OCI-M1 (cell line): ENCODE measurements at places on chromosomes 5 and 9.
A peak's percentile ranks its signal among the peaks of the same experiment; 100 is the strongest.

DNA sequence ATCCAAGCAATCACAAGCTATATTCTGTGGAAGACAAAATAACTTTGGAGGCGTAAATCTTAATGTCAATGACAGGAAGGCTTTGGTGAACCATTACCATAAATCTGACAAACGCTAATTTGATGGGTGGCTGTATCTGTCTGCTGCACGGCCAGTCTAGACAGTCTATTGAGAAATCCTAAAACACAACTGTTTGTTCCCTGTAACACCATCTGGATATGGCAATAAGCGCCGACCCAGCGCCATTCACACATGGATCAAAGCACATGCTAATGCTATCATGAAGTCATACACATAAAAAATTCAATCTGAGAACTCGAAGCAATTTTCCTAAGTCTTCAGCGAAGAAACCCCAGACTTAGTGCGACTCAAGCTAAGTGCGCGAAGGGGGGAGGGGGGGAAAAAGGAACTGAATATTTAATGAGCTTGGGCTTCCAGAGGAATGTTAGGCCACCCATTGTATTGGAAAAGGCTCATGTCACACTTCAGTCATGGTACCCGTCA lies 95.1 kb downstream of the ARL15 start:
- no peak for DNase-seq

DNA sequence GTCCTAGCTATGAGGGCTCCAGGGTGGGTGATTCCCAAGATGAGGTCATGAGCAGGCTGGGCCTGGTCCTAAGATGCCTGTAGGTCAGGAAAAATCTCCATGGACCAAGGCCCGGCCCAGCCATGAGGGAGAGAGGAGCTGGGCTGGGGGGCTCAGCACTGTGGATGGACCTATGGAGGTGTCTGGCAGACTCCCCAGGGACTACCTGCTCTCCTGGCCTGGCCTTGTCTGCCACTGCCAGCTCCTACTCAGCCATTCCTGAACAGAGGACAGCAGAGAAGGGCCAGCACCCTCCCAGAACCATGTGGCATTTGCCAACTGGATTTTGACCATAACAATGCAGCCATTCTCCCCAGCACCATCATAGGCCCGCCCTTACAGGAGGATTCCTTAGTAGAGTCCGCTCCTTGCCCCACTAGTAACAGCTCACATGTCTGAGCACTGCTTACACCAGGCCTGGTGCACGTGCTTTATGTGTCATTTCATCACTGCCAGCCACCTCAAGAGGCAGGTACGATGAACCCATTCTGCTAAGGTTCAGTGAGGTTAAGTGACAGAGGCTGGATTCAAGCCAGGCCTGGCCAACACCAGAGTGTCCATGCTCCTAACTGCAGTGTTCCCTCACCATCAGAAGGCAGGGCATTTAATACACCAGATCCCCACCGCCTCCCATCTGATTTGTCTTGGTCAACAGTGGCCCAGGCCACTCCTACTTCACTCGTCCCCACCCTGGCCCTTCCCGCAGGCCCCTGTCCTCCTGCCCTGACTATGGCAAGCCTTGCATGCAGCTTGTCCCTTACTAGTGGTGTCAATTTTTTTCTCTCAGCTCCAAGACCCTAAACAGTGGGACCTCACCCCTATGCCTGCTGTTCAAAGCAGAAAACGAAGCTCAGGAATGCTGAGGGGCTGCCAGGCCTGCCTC lies 669 bp downstream of the IL13 start:
- no peak for DNase-seq

- no peak for DNase-seq
Observed at GRCh38 chr5:179219661-179220620, 125.3 kb downstream of the ADAMTS2 start.

GRCh38 chr5:138359621-138360020 lies 7.1 kb downstream of the KDM3B start:
- DNase-seq: peak; percentile 49

GRCh38 chr5:132680780-132681475 lies 7.1 kb downstream of the IL4 start:
- DNase-seq: no peak

DNA sequence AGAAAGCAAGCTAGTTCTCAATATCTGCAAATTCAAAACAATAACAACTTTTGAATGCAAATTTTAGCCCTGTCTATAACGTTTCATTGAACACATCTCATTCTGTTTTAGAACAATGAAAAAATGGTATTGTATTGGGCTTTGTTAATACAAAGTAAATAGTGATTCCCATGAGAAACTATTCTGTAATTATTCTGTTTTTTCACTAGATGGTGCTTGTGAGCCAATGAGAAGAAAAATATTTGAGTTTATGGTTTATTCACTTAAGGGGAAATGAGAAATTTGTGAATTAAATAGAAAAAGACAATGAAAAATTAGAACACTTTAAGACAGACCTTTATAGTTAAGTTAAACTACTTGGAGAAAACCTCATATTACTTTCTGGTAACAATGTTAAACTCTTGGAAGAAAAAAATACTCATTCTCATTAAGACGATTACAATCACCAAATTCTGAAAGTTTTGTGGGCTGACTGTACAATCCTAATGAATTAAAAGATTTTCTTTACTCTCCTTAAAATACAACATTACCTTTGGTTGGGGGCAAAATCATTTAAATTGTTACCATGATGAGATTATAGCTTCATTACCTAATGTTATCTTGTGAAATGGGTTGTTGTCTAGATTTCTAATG lies 127.0 kb downstream of the NNT start:
- DNase-seq: peak; percentile 61

DNA sequence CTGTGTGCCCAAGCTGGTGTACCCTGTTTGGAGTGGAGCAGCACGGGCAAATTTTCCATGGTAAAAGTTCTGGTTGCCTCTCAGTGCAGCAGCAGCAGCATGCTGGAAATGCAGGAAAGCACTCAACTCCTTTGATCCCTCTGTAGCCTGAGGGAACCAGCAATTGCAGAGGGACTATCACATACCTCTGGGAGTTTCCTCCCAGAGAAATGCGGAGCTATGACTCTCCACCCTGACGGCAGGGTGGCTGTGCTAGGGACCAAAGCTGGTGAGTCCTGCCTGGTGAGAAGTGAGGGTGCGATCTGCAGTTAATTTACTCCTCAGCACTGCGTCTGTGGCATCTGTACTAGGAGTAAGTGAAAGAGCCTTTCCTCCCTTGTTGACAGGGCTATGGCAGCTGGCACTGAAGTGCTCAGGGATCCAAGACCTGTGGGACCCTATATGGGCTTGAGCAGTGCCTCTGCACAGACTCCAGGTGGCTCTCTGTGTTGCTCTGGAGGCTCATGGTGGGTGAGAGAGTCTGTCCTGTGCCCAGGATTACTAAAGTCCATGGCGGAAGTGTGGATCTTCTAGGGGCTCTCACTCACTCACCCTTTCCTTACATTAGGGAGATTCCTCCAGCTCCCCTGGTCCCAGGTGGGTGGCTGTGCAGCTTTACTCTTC lies 601.2 kb upstream of the TYRP1 start:
- no peak for DNase-seq

GRCh38 chr9:136665704-136666371 lies 3.1 kb downstream of the EGFL7 start:
- no peak for DNase-seq

- no peak for DNase-seq
Observed at GRCh38 chr9:114909661-114910060, 20.7 kb downstream of the TNFSF8 start.

- no peak for DNase-seq
Observed at GRCh38 chr5:143738417-143739401, 73.3 kb upstream of the HMHB1 start.

DNA sequence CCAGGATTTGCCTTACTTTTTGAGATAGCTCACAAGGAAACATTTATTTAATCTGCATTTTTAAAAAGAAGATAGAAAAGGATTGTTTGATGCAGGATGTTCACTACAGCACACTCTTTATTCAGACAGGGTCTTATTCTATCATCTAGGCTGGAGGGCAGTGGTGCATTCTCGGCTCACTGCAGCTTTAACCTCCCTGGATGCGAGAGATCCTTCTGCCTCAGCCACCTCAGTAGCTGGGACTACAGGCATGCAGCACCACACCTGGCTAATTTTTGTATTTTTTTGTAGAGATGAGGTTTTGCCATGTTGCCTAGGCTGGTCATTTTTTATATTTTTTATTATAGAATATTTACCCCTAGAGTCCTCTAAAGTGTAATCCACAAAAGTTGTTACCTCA lies 221.4 kb downstream of the MCTP1 start:
- DNase-seq: no peak

DNA sequence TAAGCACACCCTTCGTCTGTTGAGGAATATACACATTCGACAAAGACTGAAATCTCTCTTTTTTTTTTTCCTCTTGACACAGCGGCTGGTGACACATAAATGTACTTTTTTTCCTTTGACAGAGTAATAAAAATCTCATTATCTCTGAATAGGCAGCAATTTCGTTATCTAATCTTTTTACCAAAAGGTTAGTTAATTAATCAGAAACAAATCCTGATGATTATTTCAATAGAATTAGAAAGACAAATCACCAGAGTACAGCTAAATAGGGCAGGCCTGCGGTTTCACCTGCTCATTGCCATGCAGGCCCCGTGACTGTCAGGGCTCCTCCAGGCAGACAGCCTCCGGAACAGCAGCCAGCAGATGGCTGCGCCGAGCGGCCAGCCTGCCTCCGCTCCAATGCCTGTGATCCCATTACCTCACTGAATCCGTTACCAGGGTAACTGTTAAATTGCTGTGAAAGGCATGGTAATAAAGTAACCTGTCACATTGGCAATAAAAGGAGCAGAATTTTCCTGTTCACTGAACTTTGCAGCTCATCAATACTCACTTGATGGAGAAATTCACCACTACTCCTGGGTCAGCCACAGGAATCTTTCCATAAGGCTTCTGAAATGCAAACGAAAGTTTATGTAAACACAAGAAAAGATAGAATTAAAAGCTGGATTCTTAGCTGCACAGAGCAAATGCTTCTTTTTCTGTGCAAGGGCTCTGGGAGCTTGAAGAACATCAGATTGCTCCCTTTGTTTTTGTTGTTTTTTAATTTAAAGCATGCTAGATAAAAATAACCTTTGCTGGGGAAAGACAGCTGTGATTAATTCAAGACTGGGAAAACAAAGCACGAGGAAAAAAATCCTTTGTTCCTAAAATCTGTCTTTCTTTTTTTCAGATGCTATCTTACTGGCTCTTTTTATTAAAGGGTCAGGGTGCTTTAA lies 666.4 kb upstream of the ZNF608 start:
- DNase-seq: no peak

GRCh38 chr9:136268318-136268717 lies 22.7 kb upstream of the QSOX2 start:
- DNase-seq: no peak

GRCh38 chr5:126044111-126044668 lies 379.0 kb upstream of the GRAMD2B start:
- no peak for DNase-seq

GRCh38 chr9:589723-590122 lies 251.8 kb upstream of the DMRT1 start:
- DNase-seq: peak; percentile 6

DNA sequence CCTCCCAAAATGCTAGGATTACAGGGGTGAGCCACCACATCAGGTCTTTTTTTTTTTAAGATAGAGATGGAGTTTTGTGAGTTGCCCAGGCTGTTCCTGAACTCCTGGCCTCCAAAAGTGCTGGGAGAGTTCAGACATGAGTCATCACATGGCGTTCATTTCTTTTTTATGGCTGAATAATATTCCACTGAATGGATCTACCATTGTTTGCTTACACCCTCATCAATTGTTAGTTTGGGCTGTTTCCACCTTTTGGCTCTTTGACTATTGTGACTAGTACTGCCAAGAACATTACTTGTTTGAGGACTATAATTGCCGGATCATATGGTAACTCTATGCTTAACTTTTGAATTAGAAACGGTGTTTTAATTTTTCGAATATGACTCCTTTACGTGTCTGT lies 787 bp upstream of the N4BP3 start:
- no peak for DNase-seq

DNA sequence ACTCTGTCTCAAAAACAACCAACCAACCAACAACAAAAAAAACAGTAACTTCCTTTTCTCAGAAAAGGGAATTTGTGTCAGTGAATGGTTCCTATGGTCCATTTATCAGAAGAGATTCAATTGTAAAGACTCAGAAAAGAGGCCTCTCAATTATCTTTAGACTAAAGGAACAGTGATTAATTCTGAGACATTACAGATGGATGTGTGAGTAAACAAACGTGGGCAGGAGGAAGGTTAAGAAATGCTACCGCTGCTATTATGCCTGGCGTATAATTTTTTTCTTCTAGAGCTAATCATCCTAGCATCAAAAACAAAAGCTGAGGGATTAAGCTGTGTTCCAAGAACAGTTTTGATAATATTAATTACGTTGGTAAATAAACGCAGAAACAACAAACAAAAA lies 52.9 kb upstream of the JMY start:
- no peak for DNase-seq

DNA sequence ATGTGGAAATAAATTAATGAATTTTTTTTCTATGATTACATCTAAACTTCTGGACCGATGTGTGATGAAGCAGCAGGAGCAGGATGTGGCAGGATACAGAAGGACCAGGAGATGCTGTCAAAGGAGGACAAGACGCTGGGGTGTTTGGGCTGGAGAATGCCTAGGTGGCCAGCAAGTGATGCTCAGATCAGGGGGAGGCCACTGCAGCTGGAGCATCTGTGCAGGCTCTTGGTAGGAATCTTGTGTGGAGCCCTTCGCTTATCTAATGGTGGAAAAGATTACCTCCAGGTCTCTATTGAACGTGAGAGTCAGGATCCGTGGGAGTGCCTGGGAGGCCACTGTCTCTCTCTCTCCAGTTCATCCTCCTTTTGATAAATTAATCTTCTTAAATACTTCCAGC lies 79.8 kb downstream of the MRPL36 start:
- no peak for DNase-seq

DNA sequence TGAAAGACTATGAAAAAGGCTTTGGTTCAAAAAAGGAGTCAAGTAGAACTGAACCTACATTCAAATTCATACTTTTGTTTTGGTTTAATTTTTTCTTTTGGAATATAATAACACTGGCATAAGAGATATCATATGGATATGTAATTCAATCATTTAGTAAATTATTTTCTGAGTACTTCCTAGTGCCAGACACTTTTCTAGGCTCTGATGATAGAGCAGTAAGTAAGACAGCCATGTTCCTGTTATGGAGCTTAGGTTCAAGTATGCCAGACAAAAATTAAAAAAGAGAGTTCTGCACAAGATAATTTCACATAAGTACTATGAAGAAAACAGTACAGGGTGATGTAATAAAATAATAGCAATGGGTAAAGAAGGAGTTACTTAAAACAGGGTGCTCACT lies 1074.0 kb downstream of the PTPRD start:
- no peak for DNase-seq

- no peak for DNase-seq
Observed at GRCh38 chr5:35046774-35047173, 975 bp downstream of the AGXT2 start.

DNA sequence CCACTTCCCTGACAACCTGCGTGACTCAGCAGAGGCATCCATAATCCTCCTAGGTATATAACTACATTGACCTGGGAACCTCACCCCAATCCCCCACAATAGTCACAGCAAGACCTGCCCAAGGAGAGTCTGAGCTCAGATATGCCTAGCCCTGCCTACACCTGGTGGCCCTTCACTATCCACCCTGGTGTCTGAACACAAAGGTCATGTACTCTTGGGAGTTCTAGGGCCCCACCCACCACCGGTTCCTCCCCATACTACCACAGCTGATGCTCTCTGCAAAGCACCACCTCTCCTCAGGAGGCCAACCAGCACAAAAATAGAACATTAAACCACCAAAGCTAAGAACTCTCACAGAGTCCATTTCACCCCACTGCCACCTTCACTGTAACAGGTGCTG lies 34.8 kb upstream of the CARTPT start:
- no peak for DNase-seq
